ENCODE measurements at places on chromosomes 12 and 14.

DNA sequence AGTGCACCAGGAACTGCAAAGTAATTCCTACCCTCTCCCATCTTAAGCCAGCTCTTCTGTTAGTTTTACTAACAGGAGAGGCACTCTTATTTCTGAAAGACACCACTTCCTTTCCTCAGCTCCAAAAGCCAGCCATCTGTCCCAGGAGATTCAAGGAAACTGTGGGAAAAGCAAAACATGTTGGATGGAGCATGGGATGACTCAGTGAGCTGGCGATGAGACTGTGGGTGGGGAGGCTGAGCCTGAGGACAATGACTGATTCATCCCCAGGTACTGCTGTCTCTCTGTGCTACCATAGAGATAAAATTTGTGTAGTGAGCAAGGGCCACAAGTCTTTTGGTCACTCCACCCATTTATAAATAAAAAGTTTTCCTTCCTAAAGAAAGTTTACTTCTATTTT, 141.4 kb downstream of the MYRFL start:
- ATAC-seq, result peak; percentile 60

DNA sequence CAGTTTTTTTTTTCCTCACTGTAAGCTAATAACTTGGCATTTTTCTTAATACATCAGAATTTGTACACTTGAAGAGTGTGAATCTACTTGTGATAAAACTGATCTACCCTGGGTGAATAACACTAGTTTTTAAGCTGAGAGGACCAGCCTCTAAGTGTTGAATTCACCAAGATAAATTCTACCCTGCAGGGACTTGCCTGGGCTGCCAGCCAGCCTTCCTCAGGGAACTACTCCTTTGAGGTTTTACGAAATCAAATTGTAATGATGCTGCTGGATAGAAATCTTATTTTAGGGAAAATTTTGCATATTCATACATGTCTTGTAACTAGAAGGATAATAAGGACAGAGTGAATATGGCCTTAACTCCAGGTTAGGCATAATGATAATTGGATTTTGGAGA, 1.9 kb downstream of the MED21 start:
- no peak for ATAC-seq

GRCh38 chr12:108318472-108319275, 20.4 kb downstream of the CMKLR1 start:
- no peak for ATAC-seq

DNA sequence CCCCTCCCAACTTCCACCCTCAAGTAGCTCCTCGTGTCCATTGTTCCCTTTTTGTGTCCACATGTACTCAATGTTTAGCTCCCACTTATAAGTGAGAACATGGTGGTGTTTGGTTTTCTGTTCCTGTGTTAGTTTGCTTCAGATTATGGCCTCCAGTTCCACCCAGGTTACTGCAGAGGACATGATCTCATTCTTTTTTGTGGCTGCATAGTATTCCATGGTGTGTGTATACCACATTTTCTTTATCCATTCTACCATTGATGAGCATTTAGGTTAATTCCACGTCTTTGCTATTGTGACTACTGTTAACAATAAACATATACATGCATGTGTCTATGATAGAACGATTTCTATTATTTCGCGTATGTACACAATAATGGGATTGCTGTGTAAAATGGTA, 362.6 kb downstream of the TMTC2 start:
- no peak for ATAC-seq

DNA sequence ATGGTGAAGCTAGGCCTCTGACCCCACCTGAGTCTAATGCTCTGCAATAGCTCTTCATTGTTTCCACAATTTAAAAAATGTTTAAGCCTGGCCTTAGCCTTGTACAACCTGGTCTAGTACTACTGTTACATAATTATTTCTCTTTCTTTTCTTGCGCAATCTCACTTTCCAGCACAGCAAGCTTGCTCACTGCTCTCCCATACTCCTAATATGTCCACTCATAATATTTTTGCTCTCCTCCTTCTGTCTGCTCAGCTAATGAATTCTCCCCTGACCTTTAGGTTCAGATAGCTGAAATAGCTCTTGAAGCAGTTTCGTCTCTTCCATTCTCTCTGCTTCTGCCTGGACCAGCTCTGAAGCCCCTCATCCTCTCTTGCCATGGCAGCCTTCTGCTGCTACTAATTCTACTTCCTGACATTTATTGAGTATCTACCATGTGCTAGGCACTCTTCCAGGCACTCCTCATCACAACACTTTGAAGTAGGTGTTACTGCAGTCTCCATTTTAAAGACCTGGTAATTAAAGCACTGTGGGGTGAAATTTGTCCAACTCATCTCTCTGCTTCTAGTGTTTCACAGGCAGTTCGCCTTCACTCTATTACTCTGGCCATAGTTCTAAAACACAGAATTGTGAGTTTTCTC, 2.8 kb upstream of the SLC48A1 start:
- ATAC-seq, result no peak

- ATAC-seq, result peak; percentile 87
These were observed 16.8 kb upstream of the MYL2 start for GRCh38 chr12:110937104-110937641.

- ATAC-seq, result peak; percentile 83
These were observed 33.8 kb downstream of the CREBL2 start for GRCh38 chr12:12645485-12645884.

DNA sequence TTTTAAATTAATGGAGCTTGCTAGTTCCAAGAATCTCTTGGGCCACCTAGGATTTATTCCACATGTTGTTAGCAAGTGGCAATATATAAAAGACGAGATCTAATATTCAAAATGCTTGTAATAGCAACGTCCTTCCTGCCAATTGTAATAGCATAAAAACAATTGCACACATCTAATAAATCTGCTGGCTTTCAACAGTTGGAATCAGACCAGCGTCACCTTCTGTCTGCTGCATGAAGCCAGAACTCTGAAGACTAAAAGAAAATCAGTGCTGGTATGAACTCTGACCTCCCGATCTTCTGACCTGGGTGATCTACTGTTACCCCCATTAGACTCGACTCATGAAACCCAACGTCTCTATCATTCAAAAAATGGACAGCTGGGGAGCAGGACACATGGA, 100.6 kb downstream of the DIO2 start:
- no peak for ATAC-seq

GRCh38 chr12:2414810-2415567, 362.2 kb downstream of the CACNA1C start:
- ATAC-seq, result no peak

GRCh38 chr12:513446-513845, 53.7 kb downstream of the B4GALNT3 start:
- no peak for ATAC-seq

GRCh38 chr14:105485739-105486162, 935 bp upstream of the CRIP1 start:
- no peak for ATAC-seq

GRCh38 chr12:110766311-110767154, 23.8 kb upstream of the PPP1CC start:
- no peak for ATAC-seq

- ATAC-seq, result peak; percentile 86
These were observed 918.0 kb downstream of the AACS start for GRCh38 chr12:125983094-125983783.

GRCh38 chr12:24364921-24365320, 415.5 kb upstream of the SOX5 start:
- no peak for ATAC-seq

- ATAC-seq, result no peak
These were observed 72.1 kb upstream of the C14orf180 start for GRCh38 chr14:104507443-104507842.

GRCh38 chr12:27732281-27732680, 21.6 kb downstream of the MRPS35 start:
- ATAC-seq, result peak; percentile 71

- ATAC-seq, result no peak
These were observed 50.0 kb upstream of the PRICKLE1 start for GRCh38 chr12:42639556-42639955.

- no peak for ATAC-seq
These were observed 86.8 kb downstream of the RFLNA start for GRCh38 chr12:124381456-124382296.

GRCh38 chr12:74598819-74599218, 61.2 kb downstream of the ATXN7L3B start:
- ATAC-seq, result no peak

DNA sequence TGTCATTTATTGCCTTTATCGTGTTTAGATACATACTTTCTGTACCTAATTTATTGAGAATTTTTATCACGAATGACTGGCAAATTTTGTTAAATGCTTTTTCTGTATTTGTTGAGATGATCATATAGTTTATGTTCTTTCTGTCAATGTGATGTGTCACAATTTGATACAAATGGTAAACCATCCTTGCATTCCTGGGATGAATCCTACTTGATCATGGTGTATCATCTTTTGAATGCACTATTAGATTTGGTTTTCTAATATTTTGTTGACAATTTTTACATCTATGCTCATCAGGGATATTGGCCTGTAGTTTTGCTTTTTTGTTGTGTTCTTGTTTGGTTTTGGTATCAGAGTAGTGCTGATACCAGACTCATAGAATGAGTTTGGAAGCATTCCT, 185.1 kb downstream of the NUBPL start:
- ATAC-seq, result no peak

DNA sequence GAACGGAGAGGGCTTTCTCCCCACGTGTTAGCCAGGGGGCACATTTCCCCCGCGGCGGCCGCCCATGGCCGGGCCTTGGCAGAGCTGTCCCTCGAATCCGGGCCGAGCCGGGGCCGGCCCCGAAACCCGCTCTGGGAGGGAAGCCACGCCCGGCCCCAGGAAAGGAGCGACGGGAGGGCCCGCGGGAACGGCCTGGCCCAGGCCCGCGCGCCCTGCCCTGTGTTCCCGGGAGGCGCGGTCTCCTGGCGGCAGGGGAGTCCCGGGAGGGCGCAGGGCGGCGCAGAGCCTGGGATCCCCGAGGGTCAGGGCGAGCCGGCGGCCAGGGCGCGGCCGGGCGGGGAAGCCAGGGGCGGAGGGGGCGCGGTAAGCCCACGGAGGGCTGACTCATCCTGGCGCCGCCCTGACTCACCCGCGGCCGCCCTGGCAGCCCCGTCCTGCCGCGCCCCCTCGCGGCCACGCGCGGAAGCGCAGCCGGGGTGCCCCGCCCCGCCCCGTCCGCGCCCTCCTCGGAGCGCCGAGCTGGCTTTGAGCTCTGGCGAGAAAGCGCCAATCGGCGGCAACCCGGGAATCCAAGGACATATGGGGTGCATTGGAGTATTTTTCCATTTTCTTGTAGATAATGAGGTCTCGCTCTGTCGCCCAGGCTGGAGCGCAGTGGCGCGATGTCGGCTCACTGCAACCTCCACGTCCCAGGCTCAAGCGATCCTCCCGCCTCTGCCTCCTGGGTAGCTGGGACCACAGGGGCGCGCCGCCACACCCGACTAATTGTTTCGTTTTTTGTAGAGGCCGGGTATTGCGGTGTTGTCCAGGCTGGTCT, 31.8 kb upstream of the PLEKHG6 start:
- peak; percentile 87 for ATAC-seq

GRCh38 chr14:76446921-76447320, 71.0 kb downstream of the ESRRB start:
- ATAC-seq, result no peak

- ATAC-seq, result no peak
These were observed 855.6 kb upstream of the TMEM132C start for GRCh38 chr12:127411166-127411915.

- ATAC-seq, result no peak
These were observed 14.4 kb upstream of the ERC1 start for GRCh38 chr12:976644-977043.

DNA sequence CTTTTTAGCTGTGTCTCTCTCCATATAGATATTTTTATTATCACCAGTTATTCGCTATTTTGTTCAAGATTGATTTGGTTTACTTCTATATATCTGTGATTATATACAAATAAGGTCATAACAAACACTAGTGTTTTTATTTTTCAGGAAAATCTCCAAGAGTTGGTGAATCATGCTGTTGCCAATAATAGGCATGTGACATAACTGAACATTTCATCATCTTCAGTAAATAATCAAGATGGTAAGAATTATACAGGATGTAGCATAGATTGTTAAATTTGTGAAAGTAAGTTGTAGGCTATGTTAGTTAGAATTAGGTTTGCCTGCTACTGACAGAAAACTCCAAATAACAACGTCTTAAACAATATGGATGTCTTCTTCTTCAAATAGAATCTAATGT, 240.9 kb upstream of the PDE3A start:
- ATAC-seq, result no peak

DNA sequence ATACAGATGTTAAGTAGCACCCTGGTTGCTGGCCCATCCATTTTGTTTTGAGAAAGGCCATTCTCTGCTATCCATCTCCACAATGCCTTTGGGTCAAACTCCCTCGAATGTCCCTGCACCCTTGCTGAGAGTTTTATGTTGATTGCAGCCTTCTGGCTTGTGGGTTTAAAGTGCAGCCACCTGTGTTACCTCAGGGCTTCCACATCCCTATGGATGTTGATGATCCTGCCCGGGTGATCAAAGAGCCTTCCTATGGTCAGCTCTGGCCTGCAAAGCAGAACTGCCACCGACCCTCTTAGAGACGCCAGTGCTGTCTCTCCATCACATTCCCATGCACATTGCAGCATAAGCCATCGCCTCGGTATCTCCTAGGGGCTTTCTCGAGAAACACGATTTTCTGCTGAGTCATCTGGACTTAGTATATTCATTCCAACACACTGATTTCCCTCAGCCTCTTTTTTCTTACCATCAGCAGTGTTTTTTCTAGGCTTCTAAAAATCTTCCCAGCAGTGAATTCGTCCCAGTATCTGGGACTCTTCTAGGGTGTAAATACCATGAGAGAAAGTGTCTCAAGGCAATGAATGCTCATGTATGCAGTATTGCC, 585.7 kb upstream of the TMEM132C start:
- no peak for ATAC-seq

DNA sequence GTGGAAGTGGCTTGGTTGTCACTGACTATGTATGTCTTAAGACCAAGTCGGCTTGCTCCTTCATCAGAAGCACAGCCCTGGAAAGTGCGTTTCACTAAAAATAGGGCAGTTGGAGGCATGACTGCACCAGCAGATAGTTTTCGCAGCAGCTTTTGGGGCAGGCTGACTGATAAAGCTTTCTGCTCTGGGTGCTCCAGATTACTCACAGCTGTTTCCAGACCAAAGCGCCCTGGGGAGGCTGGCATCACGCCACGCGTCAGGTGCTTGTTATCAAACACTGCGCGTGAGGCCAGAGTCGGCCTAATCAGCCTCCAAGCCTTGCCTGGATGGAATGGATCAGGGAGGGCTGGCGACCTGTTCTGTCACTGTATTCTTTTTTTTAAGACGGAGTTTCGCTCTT, 13.3 kb upstream of the LRRC10 start:
- peak; percentile 30 for ATAC-seq
